ENCODE measurements at places on chromosomes 11 and 22.

GRCh38 chr11:47593492-47593933, 698 bp downstream of the C1QTNF4 start:
- peaks cover 2% of the 10 kb centered on the region for H3K36me3 ChIP-seq
- DNase-seq: no peak

GRCh38 chr22:31046539-31047226, 34.4 kb upstream of the SMTN start:
- no peaks in the 10 kb centered on the region for H3K27me3 ChIP-seq
- H3K4me3 ChIP-seq: no peak overlapping the region
- H3K27ac ChIP-seq: no peak overlapping the region
- no peak for DNase-seq
- peaks cover 10% of the 10 kb centered on the region for H3K4me1 ChIP-seq

DNA sequence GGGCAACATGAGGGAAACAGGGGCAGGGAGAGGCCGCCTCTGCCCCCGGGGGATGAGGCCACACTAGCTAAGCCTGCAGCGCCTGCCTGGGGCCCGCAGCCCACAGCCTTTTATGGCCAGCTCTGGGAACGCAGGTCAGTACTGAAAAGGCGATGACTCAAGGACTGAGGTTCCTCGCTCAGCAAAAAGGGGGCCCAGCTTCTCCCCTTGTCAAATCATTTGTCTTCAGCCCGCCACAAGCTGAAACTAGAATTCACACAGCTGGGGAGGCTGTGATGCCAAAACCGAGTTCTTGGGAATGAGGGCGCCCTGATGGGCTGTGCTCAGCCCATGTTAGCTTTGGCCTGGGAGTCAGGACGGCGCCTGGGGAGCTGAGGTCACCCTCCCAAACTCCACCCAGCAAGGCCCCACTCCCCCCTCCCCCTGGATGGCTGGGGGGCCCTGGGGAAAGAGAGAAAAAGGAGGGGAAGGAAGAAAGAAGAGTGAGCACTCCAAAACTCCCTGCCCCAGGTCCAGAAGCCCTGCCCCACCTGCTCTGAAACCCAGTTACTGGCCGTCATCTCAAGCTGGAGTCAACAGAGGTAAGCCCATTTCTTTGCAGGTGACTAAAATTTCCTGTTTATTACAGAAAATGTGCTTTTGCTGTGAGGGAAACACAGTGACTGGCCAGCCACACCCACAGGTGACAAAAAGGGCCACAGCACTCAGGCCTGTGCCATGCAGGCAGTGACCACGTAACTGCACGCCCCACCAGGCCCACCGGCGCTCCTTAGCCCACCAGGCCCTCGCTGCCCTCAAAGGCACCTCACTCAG, 13.7 kb downstream of the EHD1 start:
- peaks cover 8% of the 10 kb centered on the region for H3K36me3 ChIP-seq
- peak; percentile 81 for DNase-seq
- H3K4me1 ChIP-seq: peaks cover 78% of the 10 kb centered on the region
- peak overlapping the region; percentile 94 for H3K27ac ChIP-seq
- no peaks in the 10 kb centered on the region for H3K27me3 ChIP-seq

DNA sequence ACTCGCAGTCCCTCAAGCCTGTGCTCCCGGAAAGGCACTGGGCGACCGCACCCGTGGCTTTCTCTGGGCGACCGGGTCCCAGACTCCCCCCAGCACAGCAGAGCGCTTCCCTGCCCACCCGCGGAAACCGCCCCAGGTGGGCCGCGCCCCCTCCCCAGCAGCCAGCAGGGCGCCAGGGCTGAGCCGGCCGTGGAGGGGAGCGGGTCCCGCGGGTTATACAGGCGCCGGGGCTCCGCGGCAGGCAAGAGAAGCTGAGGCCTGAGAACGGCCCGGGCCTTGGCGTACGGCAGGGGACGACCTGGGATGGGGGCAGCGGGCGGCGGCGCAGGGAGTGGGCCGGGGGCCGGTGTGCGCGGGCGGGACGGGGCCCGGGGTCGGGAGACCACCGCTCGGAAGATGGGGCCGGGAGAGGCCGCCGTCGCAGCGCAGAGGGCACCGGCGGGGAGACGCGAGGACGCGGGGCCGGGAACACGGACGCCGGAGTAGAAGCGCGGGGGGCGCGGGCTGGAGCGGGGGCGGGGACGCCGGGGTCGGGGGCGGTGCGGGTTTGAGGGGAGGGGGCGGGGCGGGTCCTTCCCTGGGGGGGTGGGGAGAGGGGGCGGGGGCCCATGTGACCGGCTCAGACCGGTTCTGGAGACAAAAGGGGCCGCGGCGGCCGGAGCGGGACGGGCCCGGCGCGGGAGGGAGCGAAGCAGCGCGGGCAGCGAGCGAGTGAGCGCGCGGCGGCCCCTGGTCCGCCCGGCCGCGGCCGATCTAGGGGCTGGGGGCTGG, at the start of gene MDK:
TSS of gene MDK (plus strand) at position 622 of the 771 bp plus-strand sequence. CDS start 389 bp downstream, outside the sequence.
- no peaks in the 10 kb centered on the region for H3K27me3 ChIP-seq
- DNase-seq: peak; percentile 83
- H3K27ac ChIP-seq: no peak within 1 kb of the TSS

GRCh38 chr11:69066122-69067112, 17.7 kb downstream of the TPCN2 start:
- no peaks in the 10 kb centered on the region for H3K27me3 ChIP-seq
- DNase-seq: no peak
- no peak overlapping the region for H3K27ac ChIP-seq
- peaks cover 4% of the 10 kb centered on the region for H3K4me1 ChIP-seq

GRCh38 chr11:43872995-43873394, 7.6 kb upstream of the ALKBH3 start:
- DNase-seq: no peak
- no peak overlapping the region for H3K4me3 ChIP-seq
- no peaks in the 10 kb centered on the region for H3K36me3 ChIP-seq
- H3K27me3 ChIP-seq: peaks cover 43% of the 10 kb centered on the region

DNA sequence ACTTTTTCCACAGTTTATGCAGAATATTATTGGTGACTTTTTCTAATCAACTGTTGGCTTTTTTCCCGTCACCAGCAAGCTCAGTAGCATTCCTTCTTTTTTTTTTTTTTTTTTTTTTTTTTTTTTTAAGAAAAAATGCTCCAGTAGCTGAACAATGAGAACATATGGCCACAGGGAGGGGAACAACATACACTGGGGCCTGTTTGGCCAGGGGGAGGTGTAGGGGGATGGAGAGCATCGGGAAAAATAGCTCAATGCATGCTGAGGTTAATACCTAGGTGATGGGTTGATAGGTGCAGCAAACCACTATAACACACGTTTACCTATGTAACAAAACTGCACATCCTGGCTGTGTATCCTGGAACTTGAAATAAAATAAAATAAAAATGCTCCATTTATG, 82.5 kb downstream of the ARHGAP42 start:
- peaks cover 5% of the 10 kb centered on the region for H3K4me1 ChIP-seq
- no peak overlapping the region for H3K27ac ChIP-seq
- H3K36me3 ChIP-seq: peaks cover 5% of the 10 kb centered on the region
- DNase-seq: no peak
- H3K27me3 ChIP-seq: no peaks in the 10 kb centered on the region
- no peak overlapping the region for H3K4me3 ChIP-seq

- H3K36me3 ChIP-seq: peaks cover 2% of the 10 kb centered on the region
- peaks cover 11% of the 10 kb centered on the region for H3K4me1 ChIP-seq
- H3K27me3 ChIP-seq: peaks cover 41% of the 10 kb centered on the region
These were observed 40.6 kb upstream of the HSD17B12 start for GRCh38 chr11:43639920-43640319.

- H3K4me3 ChIP-seq: no peak overlapping the region
- no peak overlapping the region for H3K27ac ChIP-seq
- no peaks in the 10 kb centered on the region for H3K36me3 ChIP-seq
- H3K4me1 ChIP-seq: peaks cover 49% of the 10 kb centered on the region
- H3K27me3 ChIP-seq: no peaks in the 10 kb centered on the region
- no peak for DNase-seq
These were observed 359.3 kb downstream of the TENM4 start for GRCh38 chr11:79081471-79082031.

DNA sequence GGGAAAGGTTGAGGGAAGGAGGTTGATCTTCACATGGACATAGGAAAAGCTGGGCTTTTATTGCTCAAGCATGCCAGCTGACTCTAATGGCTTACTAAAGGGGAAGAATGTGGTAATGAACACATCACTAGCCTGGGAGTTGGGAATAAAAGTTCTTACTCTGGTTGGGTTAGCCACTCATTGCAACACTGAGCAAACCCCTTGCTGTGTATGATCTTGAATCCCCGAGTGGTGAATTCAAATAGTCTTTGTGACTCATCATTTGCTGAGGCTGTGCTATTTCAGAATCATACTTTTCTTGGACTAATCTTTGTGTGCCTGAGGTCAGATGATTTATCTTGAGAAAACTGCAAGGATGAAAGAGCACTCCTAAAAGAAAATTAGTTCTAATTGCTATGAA, 304.1 kb upstream of the ANO5 start:
- no peaks in the 10 kb centered on the region for H3K36me3 ChIP-seq
- no peaks in the 10 kb centered on the region for H3K4me1 ChIP-seq
- H3K27ac ChIP-seq: no peak overlapping the region
- H3K27me3 ChIP-seq: no peaks in the 10 kb centered on the region

GRCh38 chr11:35629914-35630313, 11.7 kb downstream of the FJX1 start:
- DNase-seq: no peak
- H3K4me3 ChIP-seq: no peak overlapping the region
- peak overlapping the region; percentile 89 for H3K27ac ChIP-seq
- H3K36me3 ChIP-seq: no peaks in the 10 kb centered on the region
- peaks cover 58% of the 10 kb centered on the region for H3K4me1 ChIP-seq
